ENCODE measurements at places on chromosomes 6 and 20.

DNA sequence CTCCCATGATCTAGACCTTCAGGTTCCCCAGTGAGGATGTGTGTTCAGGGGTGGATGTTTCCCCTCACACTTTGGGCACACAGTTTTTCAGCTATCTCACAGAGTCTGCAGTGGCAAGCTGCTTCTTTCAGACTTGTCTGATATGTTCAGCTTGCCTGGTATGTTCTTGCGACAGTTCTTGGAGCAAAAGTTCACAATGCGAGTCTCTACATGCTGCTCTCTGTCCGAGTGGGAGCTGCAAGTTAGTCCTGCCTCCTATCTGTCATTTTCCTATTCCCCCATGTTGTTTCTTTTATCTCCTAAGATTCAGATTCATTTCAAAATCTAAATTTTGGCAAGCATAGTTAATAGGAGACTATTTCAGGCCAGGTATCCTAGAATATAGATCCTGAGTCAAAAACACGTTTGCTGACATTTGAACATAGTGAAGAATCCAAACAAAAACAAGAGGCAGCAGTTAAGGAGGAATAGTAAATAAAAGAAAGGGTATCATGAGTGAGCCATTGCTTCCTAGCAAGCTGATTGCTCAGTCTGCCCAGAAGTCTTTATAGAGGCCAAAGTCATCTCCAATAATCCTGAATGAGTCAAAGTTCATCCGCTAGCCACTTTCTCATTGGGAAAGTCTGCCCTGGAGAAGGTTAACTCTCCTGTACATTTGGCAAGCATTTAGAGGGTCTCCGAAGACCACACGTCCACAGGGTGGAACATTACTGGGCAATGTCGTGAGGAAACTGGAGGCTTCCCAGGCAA lies 140.2 kb upstream of the MOCS1 start:
- DNase-seq = no peak

DNA sequence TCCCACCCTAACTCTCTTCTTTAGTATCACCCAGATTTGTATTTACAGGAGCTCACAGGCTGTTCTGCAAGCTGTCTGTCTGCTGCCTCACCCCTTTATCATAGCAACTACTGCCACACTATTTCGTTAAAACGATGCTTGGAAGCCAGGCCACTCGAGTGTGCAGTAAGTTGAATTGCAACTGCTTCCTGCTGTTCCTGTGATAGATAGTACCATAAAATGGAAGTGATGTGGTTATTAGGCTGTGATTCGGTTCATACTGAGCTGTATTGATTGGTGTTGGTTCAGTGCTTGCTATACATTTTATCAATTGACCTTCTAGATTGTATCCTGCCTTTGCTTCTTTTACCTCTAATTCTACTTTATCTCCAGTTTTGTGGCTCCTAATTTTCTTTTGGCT lies 325.4 kb downstream of the RNF144B start:
- no peak for DNase-seq

- DNase-seq = no peak
Observed at GRCh38 chr6:16555550-16555949, 205.7 kb downstream of the ATXN1 start.

GRCh38 chr6:52545406-52546119 lies 31.3 kb downstream of the TRAM2 start:
- DNase-seq = no peak

DNA sequence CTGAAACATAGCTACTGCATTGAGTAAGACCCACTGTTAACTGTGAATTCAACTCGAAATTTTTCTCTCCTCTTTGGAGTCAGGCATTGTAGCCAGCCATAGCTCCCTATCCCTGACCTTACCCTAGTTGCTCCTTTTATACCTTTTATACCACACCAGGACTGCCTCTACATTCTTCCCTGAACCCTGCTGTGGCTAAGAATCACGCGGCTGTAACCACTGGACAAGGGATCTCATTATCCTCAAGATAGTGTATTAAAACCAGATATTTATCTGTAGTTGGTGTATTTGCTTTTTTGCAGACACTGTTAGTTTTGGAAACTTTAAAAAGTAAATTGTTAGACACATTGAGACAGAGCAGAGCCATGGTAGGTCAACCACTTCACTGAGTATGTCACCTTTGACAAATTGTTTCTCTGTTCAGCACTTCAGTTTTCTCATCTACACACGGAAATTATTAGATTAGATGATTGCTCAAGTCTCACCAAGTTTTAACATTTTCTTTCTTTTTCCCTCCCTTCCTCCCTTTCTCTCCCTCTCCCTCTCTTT lies 171.9 kb upstream of the PRND start:
- DNase-seq = no peak

DNA sequence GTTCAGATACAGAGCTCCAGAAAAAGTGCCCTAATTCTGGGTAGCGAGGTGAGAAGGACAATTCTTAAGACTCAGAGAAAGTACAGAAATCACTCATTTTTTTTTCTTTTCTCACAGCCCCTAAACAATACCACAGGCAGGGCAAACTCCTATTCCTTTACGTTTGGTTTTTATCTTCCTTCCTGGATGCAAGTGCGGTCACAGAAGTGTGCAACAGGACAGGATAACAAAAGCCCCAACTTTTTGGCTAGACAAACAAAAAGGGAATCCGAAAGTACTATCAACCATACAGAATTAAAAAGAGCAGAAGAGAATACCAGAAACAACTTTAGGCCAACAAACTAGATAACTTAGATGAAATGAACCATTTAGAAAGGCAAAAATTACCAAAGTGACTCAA lies 18.4 kb upstream of the BEND6 start:
- peak; percentile 33 for DNase-seq

DNA sequence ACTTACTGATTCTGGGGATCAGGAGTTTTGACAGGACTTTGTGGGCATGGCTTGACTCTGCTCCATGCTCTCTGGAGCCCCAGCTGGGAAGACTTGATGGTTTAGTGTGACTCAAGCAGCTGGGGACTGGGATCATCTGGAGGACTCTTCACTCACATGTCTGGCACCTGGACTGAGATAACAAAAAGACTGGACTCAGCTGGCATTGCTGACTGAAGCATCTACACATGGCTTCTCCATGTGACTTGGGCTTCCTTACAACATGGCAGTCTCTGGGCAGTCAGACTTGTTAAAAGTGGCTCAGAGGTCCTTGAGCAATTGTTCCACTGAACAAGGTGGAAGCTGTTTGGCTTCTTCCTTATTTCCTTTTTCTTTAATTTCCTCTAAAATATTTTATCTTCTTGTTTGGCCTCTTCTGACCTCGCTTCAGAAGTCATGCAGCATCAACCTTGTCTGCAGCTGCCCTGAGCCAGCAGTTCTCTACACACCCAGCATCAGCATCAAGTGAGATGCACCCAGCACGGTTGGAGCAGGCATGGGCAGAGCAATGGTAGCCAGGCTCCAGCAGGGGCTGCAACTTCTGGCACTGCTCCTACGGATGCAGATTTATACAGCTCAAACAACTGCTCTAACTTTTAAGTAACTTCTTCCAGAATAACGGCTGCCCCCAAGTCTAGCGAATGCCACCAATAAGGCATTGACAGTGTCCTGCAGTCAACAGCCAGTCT lies 5.6 kb upstream of the HM13 start:
- no peak for DNase-seq

DNA sequence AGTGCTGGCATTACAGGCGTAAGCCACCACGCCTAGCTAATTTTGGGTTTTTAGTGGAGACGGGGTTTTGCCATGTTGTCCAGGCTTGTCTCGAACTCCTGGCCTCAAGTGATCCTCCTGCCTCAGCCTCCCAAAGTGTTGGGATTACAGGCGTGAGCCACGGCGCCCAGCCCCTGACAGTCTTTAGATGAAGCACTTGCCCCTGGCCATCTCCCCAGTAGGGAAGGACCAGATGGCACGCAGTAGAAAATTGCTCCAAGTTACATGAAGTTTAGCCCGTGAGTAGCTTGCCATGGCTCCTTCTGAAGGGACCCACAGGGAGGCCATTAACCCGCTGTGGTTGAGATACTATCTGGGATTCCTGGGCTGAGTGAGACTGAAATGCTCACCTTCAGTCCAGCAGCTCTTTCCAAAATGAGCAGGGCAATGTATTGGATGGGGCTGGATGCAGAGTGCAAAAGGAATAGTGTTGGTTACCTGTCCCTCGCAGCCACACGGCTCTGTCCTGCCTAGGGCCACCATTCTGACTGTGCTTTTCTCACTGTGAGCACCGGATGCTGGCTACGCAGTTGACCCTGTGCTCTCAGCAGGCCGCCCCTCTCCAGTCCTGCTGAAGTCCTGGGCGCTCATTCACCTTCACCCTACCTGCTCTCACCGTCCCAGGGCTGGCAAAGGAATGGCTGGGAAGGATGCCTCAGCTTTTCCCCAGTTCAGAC lies 66.9 kb downstream of the EFCAB8 start:
- DNase-seq = no peak

DNA sequence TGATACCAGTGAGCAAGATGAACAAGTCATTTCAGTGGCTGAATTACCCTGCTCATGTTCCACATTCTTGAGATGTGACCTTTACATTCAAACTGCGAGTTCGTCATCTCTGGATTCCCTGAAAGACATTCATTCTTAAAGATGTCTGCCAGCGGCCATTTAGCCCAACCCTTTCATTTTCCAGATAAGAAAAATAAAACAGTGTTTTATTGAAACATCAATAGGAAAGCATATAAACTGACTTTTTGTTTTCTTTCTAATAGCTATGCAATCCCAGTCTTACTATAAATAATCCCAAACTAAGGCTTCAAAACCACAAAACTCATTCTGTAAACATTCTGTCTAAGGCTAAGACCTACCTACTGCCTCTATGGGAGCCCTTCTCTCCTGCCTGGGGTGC lies 134.0 kb downstream of the SAMD5 start:
- DNase-seq = no peak

Measured in GF-D8 (cell line).